ENCODE measurements at places on chromosomes 7 and 10. TPM values are rescaled to one million over a fixed set of nuclear protein-coding genes. Genes with fewer than 3 reads are reported as not detected.

PIP4K2A gene
- 136 TPM for total RNA-seq

POLR2J gene
- total RNA-seq, result 28.2 TPM

ZNF488 gene
- total RNA-seq, result 25.6 TPM

CAMK2B gene
- total RNA-seq, result 410 TPM

TFPI2 gene
- 0.53 TPM for total RNA-seq

ENO4 gene
- total RNA-seq, result 1.3 TPM

ARHGAP22 gene
- 51.9 TPM for total RNA-seq

CCDC172 gene
- not detected for total RNA-seq

GIMAP1 gene
- total RNA-seq, result 1.3 TPM

Data from dorsolateral prefrontal cortex (tissue), 122 donors.